Neuronal stem cell (in vitro differentiated cells): ENCODE measurements at places on chromosomes 12 and 14.

DNA sequence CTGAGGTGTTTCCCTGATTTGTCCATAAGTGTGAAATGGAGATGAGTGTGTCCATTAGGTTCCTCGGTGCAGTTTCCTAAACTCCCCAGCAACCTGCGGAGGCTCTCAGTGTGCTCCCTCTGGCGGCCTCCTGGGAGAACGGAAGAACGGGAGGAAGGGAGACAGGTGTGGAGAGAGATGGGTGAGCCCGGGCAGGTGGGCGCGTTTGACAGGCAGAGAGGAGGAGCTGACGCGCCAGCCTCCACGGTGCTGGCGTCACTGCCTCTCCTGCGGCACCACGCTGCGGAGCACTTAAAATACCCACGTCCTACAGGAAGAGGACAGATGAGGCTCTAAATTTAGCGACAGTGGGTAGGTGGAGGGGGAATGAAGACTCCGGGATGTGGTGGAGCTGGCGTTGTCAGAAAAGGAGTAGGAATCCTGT lies 26.8 kb upstream of the PEX5 start:
- DNase-seq = no peak

- no peak for DNase-seq
Measured at GRCh38 chr14:102418169-102418852, 55.6 kb downstream of the TECPR2 start.

- DNase-seq = no peak
Measured at GRCh38 chr12:38998887-38999482, 93.6 kb upstream of the CPNE8 start.

DNA sequence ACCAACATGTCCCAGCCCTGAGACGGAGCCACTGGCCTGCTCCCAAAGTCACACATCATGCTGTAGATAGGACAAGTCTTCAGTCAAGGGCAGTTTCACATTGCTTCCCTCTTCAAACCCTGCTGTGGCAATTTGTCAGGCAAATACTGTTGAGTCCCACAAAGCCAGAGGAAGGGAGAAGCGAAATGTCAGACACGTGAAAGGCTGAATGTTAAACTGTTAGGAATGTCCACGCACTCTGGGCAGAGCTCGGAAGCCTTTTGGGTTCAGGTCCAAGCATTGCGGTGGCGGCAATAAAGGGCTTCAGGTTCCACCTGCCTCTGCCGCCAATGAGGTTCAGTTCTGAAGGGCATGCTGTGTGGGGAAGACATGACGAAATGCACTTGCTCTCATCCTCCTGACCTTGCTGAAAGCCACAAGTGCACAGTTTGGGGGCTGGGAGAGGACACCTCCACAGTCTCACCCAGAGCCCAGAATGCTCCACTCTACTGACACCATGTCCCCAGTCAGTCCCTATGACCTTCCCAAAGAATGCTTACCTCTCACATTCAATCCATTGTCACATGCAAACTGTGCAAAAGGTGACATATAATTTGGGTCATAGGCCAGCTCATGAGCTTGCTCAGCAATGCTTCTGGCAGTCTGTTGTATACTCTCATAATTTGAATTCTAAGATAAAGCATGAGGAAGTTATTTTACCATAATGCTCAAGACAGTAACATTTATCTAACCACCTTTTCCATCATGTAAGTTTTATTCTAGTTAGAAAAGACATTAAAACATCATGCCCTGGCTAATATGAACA lies 35.7 kb downstream of the RAD9B start:
- DNase-seq = no peak

- DNase-seq = no peak
Measured at GRCh38 chr12:58554522-58555157, 365.7 kb downstream of the LRIG3 start.

DNA sequence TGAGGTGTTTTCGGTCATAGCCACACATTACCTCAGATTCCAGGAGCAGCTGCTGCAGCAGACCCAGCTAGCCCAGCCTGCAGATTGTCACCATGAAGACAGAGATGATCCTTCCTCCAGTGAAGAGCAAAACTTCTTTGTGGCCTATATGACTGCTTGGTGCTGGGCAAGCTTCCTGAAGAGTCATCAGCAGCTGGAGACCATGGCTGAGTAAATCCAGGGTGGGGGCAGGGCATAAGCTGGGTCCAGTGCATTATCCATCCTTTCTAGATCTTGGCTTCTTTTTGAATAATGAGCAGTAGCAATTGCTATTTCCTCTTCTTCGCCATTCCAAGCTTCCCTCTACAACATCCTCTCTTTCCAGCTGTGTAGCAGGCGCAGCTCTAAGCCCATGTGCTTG lies 373.1 kb upstream of the DDHD1 start:
- DNase-seq = no peak

- DNase-seq = no peak
Measured at GRCh38 chr14:79584679-79585078, 626.6 kb downstream of the DIO2 start.

GRCh38 chr12:66120477-66120876 lies 10.1 kb downstream of the LLPH start:
- DNase-seq = no peak

- DNase-seq = no peak
Measured at GRCh38 chr12:43255522-43256111, 296.4 kb downstream of the ADAMTS20 start.

DNA sequence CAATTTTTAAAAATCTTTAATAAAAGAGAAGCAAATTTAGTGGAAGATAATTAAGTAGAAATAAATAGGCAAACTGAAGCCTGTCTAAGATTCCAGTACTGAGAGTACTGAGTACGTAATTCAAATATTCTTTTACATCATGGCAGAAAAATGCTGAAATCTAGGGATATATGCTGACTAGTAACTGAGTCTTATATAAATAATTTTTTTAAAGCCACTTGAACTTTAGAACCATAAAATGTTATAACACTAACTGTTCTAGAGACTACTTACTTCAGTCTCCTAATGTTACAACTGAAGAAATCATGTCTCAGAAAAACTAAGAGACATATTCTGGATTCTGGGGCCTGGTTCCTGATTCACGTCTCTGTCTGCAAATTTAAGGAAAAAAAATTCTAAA lies 230.6 kb upstream of the PLEKHG7 start:
- no peak for DNase-seq

DNA sequence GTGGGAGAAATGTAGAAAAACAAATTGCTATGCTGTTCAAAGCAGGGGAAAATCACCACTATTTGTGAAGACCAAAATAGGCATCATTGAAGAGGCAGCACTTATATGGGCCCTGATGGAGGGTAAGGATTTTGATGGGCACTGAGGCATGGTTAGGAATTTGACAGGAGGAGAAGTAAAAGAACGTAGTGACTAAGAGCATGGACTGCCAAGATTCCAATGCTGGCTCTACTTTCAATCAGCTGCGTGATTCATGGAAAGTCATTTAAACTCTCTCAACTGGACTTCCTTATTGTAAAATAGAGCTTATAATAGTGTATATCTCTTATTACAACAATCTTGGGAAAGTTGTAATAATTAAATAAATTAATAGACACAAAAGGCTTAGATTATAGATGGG lies 267.7 kb upstream of the G2E3 start:
- no peak for DNase-seq

DNA sequence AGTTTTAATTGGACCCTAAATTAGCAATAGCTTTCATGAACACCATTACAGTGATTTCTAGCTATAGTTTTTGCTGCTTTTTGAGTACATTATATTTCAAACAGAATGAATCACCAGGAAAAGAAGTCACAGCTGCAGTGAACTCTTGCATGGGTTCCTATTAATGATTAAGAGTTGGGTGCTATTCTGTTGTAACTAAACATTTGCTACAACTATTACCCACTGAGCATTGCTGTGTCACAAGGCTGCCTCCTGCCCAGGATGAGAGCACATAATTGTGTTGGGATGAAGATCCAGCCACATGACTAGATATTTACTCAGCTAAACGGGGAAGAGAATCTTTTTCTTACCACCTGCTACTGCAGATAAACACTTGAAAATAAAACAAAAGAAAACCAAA lies 152.7 kb downstream of the GXYLT1 start:
- DNase-seq = no peak

GRCh38 chr12:29617407-29617803 lies 119.9 kb upstream of the OVCH1 start:
- DNase-seq = no peak

DNA sequence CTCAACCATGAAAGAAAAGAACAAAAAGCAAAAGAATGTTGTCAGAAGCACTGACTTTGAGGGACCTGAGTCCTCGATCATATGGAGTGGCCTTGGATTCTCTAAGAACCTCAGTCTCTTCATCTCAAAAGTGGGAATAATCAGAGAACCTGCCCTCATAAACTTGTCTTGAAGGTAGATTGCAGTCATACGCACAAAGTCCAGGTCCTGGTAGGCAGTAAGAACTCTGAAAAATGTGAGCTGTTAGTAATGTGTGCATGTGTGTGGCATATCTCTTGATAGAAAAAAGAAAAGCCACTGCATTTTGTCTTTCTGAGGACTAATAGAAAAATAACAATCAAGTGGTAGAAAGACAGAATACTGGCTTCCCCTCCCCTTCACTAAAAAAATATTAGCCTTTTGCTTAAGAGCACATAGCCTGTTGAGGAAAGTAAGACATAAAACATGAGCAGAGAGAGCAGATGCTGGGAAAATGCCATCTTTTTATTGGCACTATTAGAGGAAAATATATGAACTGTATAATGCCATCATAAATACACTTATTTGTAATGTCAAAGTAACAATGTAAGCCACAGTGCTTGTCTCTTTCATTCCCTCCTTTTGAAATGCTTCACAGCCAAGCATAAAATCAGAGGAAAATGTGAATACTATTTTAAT lies 205.1 kb upstream of the TBX3 start:
- no peak for DNase-seq

DNA sequence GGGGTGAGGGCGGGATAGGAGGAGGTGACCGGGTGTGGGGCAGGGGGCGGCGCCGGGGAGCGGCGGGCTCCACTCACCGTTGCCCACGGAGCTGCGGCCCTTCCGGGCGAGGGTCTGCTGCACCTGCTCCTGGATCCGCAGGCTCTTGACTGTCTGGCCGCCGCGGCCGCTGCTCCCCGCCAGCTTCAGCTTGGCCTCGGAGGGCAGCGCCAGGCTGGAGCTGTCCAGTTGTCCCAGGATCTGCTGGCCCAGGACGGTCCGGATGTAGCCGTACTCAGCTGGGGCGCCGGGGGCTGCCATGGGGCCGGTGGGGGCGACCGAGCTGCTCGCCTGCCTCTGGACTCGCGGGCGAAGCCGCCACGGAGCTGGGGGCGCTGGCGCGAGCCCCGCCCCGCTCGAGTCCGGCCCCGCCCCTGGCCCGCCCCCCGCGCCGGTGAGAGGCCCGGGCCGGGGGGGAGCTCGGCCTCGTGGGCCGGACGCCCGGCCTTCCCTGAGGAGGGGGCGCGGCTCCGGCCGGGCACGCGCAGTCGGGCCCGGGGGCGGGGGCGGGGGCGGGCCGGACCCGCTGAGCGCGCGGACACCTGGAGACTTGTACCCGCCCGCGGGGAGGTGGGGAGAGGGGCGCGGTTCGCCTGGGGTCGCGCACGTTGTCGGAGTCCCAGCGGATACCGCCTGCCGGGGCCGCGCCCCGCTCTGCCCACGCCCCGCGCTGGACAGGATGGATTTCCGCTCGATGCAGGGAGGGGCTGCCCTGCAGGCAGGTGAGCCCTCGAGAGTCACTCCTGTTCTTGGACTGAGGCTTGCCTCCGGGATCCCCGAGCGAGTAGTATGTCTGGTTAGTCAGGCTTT lies at the start of gene PKP2:
PKP2 (minus strand) TSS at position 346 of the 849 bp plus-strand sequence; CDS start at position 300, 46 bp downstream.
- peak; percentile 69 for DNase-seq

DNA sequence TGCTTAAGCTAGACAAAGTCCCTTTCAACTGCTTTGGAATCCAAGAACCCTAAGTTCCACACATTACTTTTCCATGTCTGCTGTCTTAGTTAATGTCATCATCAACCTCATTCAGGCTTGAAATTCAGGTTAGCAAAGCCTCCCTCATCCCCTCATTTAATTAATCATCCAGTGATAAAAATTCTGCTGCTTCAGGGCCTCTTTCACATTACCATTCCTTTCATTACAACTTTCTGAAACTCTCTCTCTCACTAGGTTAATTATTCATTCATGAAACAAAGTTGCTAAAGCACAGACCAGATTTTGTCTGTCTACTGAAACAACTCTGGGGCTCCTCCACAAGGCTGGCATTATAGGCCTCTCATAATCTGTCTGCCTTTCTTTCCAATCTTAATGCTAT lies 9.4 kb upstream of the VTI1B start:
- no peak for DNase-seq

DNA sequence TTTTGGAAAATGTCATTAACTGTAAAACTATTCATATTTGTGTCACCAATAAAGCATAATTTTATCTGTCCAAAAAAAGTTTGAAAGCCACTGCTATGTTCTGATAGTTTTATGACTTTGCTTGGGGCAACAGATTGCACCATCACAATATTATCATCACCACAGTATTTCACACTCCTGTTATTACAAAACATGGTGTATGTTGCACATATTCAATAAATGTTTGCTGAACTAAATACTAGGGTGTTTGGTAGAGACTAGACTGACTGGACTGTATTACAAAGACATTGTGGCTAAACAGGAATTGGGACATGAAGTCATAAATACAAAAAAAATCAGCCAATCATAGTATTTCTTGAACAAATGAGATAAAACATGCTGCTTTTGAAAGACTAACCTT lies 55.1 kb downstream of the PAWR start:
- no peak for DNase-seq

DNA sequence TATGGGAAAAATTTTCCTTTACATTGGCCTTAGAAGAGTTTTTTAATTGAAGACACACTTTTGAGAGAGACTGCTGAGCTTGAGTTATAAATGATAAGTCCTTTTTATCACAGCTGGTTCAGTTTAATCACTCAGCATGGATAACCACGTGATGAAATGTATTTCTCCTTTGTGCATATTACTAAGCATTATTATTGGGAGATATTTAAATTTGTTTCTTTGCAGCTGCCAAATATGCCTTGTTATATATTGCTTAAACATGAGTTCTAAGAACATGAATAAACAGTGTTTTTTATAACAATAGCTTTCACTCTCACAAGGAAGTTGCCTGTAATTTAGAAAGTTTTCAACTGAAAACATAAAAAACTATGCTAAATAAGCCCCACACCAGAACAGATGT lies 293.5 kb upstream of the LRFN5 start:
- no peak for DNase-seq

DNA sequence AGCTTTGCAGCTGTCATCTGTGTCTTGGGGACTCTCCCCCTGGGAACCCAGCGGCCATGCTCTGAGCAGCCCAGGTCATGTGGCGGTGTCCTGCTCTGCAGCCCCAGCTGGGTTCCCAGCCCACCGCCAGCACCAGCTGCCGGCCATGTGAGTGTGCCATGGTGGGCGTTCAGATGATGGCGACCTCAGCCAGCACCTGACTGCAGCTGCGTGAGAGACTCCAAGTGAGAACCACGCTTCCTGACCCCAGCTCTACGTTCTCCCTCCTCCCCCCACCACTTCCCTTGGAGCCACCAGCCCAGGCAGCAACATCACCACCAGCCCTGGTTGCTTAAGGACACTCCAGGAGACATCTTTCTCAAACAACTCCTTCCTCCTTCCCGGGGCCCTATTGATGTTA lies 68.8 kb downstream of the SLC24A4 start:
- no peak for DNase-seq

GRCh38 chr12:109606320-109607028 lies 32.9 kb downstream of the MVK start:
- peak; percentile 95 for DNase-seq

GRCh38 chr14:65915125-65915524 lies 502.6 kb downstream of the FUT8 start:
- no peak for DNase-seq

- DNase-seq = no peak
Measured at GRCh38 chr14:22752422-22752821, 14.1 kb upstream of the OXA1L start.
